ENCODE measurements at places on chromosomes 16 and 17.

- H3K27ac ChIP-seq = no peak overlapping the region
- H3K27me3 ChIP-seq = peaks cover 4% of the 10 kb centered on the region
These were observed 297.5 kb downstream of the CA10 start for GRCh38 chr17:51860954-51861561.

DNA sequence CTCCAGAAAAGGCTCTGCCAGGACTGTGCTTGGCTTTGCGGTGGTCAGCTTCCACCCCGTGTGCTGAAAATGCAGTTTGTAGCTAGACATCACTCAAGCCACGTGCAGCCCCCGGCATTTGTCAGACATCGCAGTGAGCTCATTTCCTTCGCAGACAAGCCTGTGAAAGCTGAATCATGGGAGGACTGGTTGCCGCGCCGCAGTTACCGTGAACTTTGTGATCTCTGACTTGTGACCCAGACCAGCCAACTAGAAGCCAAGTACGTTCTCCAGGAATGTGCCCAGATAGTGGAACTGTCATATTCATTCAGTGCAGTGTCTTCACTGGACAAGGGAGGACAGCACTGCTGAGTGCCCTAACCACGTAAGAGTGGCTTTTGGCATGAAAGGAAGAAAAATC lies 58.1 kb downstream of the NDE1 start:
- H3K4me3 ChIP-seq = no peak overlapping the region
- H3K36me3 ChIP-seq = peaks cover 13% of the 10 kb centered on the region
- no peak overlapping the region for H3K27ac ChIP-seq
- H3K27me3 ChIP-seq = no peaks in the 10 kb centered on the region
- no peak for DNase-seq

GRCh38 chr17:49337884-49338283 lies 24.2 kb downstream of the ZNF652 start:
- DNase-seq = peak; percentile 24
- H3K27me3 ChIP-seq = no peaks in the 10 kb centered on the region
- peaks cover 68% of the 10 kb centered on the region for H3K4me1 ChIP-seq
- peak overlapping the region; percentile 79 for H3K27ac ChIP-seq

GRCh38 chr16:77220427-77220826 lies 21.2 kb downstream of the SYCE1L start:
- H3K4me1 ChIP-seq = no peaks in the 10 kb centered on the region
- no peak for DNase-seq
- peaks cover 2% of the 10 kb centered on the region for H3K27me3 ChIP-seq
- H3K27ac ChIP-seq = no peak overlapping the region

DNA sequence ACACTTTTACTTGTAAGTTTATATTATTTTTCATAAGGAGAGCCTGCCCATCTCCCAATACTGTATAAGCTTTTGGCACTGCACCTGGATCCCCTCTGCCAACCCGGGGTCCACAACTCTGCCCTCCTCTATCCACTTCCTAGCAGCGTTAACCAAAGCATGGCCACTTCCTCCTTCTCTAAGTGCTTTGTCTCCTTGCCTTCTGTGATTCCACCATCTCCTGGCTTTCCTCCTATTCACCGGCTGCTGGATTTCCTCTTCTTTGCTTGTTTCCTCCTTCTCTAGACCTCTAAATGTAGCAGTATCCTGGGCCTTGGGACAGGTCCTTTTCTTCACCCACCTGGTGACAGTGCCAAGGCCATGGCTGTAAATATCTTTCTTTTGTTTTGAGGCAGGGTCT lies 20.0 kb upstream of the WFIKKN2 start:
- peaks cover 15% of the 10 kb centered on the region for H3K27me3 ChIP-seq
- no peaks in the 10 kb centered on the region for H3K36me3 ChIP-seq
- H3K27ac ChIP-seq = no peak overlapping the region
- DNase-seq = no peak
- no peak overlapping the region for H3K4me3 ChIP-seq

- DNase-seq = no peak
- H3K27ac ChIP-seq = no peak overlapping the region
- no peak overlapping the region for H3K4me3 ChIP-seq
These were observed 131.9 kb upstream of the SHISA6 start for GRCh38 chr17:11109106-11109505.

- H3K27ac ChIP-seq = no peak overlapping the region
- H3K4me1 ChIP-seq = peaks cover 25% of the 10 kb centered on the region
- no peaks in the 10 kb centered on the region for H3K36me3 ChIP-seq
- no peaks in the 10 kb centered on the region for H3K27me3 ChIP-seq
- DNase-seq = no peak
These were observed 215.6 kb downstream of the MSI2 start for GRCh38 chr17:57471868-57472368.

- no peak overlapping the region for H3K27ac ChIP-seq
- peaks cover 5% of the 10 kb centered on the region for H3K4me1 ChIP-seq
- no peak overlapping the region for H3K4me3 ChIP-seq
- DNase-seq = no peak
- H3K27me3 ChIP-seq = peaks cover 4% of the 10 kb centered on the region
These were observed 37.7 kb downstream of the EPN2 start for GRCh38 chr17:19274893-19275292.

- H3K4me3 ChIP-seq = no peak overlapping the region
- H3K4me1 ChIP-seq = peaks cover 21% of the 10 kb centered on the region
- H3K27ac ChIP-seq = no peak overlapping the region
- no peaks in the 10 kb centered on the region for H3K36me3 ChIP-seq
These were observed 122.4 kb upstream of the SMURF2 start for GRCh38 chr17:64784353-64785010.

- H3K4me3 ChIP-seq = no peak overlapping the region
- no peaks in the 10 kb centered on the region for H3K36me3 ChIP-seq
- H3K27me3 ChIP-seq = peaks cover 5% of the 10 kb centered on the region
- no peak overlapping the region for H3K27ac ChIP-seq
These were observed 50.3 kb downstream of the MEOX1 start for GRCh38 chr17:43611230-43611969.

GRCh38 chr16:10552998-10553491 lies 27.4 kb downstream of the EMP2 start:
- peaks cover 10% of the 10 kb centered on the region for H3K27me3 ChIP-seq
- peaks cover 19% of the 10 kb centered on the region for H3K4me1 ChIP-seq
- peak; percentile 61 for DNase-seq

DNA sequence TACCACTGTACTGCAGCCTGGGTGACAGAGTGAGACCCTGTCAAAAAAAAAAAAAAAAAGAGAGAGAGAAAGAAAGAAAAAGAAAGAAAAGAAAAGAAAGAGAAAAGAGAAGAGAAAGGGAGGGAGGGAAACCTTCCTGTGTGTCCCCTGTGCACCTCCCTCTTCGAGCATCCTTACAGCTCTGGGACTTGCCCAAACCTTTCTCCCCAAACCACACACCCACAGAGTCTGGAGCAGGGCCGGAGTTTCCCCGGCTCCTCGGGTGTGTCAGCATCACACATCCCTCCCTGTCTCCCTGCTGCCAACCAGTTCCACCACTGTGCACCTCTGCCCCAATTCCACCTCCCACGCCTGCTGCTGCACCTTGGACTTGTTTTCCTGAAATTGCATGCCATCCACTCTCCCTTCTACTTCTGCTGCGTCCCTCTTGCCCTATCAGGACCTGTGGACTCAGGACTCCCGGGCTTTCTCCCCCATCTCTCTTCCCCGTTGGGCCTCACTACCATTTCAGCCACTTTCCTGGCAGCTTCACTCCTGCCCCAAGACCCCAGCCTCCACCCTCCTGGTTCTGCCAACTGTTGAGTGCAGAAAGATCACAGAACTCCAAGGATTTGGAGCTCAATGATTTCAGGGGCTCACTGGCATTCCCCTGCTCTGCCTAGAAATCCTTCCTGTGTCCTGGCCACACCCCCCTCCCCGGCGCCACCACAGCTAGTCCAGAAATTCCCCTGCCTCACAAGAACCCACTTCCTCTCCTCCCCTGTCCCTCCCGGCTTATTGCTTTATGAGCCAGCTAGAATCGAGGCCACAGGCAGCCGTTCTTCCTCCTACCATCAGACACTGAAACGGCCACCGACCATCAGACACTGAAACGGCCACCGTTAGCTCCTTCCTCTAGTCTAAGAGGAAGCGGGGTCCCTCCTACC lies 3.7 kb upstream of the CDK3 start:
- peak overlapping the region; percentile 80 for H3K27ac ChIP-seq
- H3K4me1 ChIP-seq = peaks cover 16% of the 10 kb centered on the region
- peaks cover 4% of the 10 kb centered on the region for H3K36me3 ChIP-seq
- peak overlapping the region; percentile 13 for H3K4me3 ChIP-seq
- no peaks in the 10 kb centered on the region for H3K27me3 ChIP-seq
- DNase-seq = peak; percentile 55

- peak overlapping the region; percentile 74 for H3K4me3 ChIP-seq
- H3K27ac ChIP-seq = peak overlapping the region; percentile 97
- no peak for DNase-seq
- H3K4me1 ChIP-seq = peaks cover 75% of the 10 kb centered on the region
These were observed 199.3 kb upstream of the CHMP6 start for GRCh38 chr17:80792373-80792781.

DNA sequence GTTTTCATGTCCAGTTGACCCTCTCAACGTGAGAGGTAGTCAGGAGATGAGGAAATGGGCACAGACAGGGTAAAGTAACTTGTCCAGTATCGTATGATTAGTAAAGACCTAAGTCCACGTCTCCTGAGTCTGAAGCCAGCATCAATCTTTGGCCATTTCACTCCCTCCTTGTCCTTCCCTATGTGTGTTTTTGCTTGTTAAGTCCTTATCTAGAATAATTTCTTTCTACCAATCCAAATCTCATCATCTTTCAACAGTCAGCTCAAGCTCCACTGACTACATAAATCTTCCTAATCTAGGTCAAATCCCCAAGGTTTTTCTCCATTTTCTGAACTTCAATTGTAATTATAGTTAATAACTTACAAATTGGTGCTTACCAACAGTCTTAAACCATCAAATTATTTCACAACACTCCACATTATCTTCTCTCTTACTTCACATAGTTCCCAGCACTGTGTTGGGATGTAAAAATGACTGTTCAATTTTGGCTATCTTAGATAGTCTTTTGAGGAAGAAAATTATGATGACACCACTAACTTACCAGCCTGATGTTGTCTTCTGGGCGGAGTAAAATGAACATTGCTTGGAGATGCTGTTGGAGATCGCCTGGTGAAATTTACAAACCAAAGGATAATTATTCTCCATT lies 72.3 kb upstream of the CORO6 start:
- no peaks in the 10 kb centered on the region for H3K27me3 ChIP-seq
- H3K4me3 ChIP-seq = no peak overlapping the region
- peaks cover 19% of the 10 kb centered on the region for H3K36me3 ChIP-seq
- H3K27ac ChIP-seq = peak overlapping the region; percentile 39

DNA sequence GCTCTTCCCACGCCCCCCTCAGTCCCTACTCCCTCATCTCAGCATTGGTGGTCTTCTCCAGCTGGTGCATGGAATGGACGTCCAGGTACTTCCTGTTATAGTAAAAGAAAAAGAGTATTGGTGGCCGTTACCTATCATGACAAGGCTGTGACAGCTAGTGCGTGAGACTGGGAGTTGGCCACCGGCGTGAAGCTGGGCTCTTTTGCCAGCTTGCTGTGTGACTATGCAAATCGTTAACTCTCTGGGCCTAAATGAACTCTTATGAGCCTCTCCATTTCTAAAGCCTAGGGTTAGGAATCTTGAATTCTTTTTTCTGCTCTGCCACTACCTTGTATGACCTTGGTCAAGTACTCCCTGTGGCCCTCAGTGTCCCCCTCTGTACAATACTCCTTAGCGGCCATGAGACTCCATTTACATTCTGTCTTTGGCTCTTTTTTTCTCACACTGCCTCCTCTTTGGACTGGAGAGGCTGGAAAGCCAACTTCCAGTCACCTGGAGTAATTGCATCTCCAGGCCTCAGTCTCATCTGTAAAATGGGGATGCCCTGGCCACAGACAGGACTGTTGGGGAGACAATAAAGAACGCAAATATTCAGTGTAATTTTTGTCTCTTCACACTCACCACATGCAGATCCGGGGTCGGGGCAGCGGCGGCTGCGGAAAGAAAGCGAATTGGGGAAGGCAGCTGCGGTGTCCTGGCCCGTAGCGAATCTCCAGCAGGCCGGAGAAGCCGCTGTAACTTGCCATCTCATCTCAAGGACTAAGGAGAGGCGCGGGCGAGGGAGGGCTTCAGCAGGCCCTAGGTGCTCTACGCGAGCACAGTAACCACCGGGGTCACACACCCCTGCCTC lies 1.1 kb downstream of the CFAP119 start:
- H3K36me3 ChIP-seq = peaks cover 18% of the 10 kb centered on the region
- peak overlapping the region; percentile 86 for H3K27ac ChIP-seq
- H3K4me3 ChIP-seq = peak overlapping the region; percentile 91
- H3K4me1 ChIP-seq = peaks cover 31% of the 10 kb centered on the region

- H3K4me1 ChIP-seq = no peaks in the 10 kb centered on the region
- no peaks in the 10 kb centered on the region for H3K36me3 ChIP-seq
- no peak overlapping the region for H3K4me3 ChIP-seq
These were observed 276.2 kb upstream of the CCL2 start for GRCh38 chr17:33978889-33979288.

DNA sequence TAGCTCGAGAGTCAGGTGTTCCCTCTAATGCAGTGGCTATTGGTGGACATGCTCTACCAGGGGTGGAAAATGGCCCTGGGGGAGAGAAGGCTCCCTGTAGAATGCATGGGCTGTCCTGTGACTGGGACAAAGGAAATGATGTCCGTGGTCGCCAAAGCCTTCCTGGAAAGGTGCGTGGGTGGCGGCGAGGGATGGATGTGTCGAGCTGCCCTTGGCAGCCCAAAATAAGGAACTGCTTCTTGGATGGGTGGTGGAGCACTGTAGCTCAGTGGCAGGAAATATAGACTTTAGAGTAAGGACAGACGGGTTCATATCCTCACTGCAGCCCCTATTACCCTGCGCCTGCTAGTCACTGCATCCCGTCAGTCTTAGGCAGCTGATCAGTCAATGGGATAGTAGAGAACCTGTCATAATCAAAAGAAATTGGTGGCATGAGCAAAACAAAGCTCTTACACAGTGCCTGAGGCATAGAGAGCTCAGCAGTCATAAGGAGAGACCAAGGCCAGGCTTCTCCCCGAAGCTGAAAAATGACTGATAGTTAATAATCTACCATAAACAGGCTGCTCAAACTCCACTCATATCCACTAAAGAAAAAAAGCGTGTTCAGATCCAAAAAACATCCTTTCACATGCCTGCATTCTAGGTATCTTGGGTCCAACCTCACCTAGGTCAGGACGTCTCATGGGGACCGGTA lies 123.5 kb upstream of the PLCG2 start:
- DNase-seq = no peak
- peaks cover 7% of the 10 kb centered on the region for H3K4me1 ChIP-seq
- no peak overlapping the region for H3K4me3 ChIP-seq

DNA sequence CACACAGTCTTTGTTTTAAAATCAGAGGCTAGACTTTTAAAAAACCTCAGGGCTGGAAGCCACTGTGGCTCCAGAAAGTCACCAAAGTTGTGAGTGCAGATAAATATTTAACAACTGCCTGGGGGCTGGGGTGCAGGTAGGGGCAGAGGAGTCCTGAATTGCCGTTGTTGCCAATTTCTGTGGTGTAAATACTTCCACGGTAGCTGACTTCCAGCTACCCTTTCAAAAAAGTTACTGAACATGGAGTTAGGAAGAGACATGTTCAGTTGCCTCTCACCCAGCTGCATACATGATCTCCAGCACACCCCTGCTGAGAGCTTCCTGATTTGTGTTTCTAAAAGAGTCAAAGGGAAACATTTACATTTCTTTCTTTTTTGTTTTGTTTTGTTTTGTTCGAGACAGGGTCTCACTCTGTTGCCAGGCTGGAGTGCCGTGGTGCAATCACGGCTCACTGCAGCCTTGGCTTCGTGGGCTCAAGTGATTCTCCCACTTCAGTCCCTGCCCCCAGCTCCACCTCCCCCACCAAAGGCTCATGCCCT lies 58.7 kb downstream of the PLXDC1 start:
- H3K36me3 ChIP-seq = no peaks in the 10 kb centered on the region
- H3K4me1 ChIP-seq = peaks cover 65% of the 10 kb centered on the region

GRCh38 chr16:80319181-80319580 lies 221.6 kb upstream of the DYNLRB2 start:
- H3K36me3 ChIP-seq = no peaks in the 10 kb centered on the region
- no peak for DNase-seq
- H3K4me1 ChIP-seq = no peaks in the 10 kb centered on the region
- no peak overlapping the region for H3K4me3 ChIP-seq
- no peak overlapping the region for H3K27ac ChIP-seq
